Stimulated activated CD8-positive, alpha-beta memory T cell treated with anti-CD3 and anti-CD28 coated beads, Interleukin-4, amount 100 ng/mL, for 24 hours (primary cell): ENCODE measurements at places on chromosomes 13 and 19.

DNA sequence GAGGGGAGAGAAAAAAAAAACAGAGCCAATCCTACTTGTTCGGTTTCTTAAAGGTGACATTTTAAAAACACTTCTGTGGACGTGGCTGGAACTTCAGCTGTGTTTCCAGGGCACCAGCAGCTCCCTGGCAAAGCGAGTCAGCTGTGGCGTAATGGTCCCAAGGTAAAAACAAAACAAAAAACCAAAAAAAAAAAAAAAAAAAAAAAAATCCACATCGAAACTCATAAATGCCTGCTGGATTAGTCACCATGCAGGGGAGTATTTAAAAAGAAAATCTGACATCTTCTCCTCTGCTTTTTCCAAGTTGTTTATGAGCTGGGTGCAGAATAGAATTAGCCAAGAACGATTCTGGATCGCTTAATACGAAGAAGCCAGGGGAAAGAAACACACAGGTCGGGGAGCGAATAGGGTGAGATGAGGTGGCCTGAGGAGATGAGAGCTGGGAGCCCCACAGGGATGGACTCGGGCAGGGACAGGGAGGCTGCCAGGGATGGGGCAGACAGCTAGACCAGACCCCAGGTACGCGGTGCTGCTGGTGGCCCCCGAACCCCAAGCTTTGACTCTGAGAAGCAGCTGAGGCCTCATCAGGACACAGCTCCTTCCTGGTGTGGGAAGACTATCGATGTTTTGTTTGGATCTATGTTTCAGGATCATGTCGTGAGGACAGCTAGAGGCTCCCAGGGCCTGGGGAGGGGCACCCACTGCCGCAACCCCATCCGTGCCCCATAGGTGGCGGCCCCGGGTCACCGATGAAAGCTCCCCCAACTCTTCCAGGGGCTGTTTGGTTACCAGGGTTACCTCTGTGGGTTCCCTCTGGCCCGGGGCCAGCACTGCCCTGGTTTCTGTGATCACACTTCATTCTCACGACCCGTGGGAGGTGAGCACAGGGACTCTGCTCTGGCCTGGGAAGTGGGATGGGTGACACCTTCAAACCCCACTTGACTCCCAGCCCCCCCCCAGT, 3.1 kb upstream of the CTXN1 start:
- DNase-seq: peak; percentile 55

GRCh38 chr13:24357756-24358155, 48.4 kb downstream of the C1QTNF9 start:
- DNase-seq: no peak

- peak; percentile 24 for DNase-seq
Observed at GRCh38 chr19:30784850-30785457, 412.8 kb downstream of the ZNF536 start.

DNA sequence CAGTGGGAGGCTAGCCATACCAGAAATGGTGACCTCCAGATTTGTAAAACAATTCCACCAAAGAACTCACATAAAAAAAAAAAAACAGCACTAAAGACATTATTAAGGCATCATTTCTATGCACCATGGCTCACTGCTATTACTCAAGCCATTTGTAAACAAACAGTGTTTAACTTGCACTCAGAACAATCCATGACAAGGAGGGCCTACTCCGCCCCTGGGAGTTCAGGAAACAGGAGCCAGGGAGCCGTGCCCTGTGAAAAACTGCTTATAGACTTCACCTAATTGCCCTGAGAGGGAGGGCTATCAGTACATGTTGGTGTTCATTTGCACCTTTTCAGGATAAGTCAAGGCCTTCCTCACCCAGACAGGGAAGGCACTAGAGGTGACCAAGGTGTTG, 103.2 kb downstream of the ZNF429 start:
- no peak for DNase-seq

DNA sequence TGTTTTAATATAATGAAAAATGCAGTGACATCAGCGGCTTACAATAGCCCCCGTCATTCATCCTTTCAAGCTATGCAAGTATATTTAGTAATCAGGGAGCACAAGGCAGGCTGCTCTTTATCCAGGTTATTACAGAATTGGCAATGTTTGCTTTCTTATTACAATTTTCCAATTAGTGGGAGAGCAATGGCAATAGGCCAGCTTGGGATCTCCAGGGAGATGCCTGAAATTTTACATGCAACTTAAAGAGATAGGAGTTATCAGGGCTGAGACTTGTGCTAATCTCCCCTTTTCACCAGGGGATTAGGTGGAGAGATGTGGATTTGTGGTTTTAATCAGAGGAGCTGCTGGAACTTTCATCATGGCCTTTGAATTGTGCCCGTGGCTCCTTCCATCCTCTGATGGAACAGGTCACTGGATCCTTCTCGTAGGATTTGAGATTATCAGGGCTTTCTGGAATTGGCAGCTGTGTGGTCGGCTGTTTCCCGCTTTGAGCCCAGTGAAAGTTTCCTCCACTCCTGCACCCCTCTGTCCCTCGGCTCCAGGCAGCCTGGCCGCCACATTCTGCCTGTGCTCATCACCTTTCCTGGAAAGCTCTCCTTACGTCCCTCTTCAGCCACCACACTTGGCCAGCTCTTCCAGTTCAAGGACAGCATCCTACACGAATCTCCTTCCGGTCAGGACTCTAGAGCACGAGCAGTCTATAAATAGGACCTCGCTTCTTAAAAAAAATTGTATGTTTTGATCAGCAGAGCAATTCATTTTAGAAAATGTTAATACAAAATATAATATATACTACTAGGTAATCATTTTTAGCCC, 47.0 kb downstream of the CBY2 start:
- DNase-seq: no peak

DNA sequence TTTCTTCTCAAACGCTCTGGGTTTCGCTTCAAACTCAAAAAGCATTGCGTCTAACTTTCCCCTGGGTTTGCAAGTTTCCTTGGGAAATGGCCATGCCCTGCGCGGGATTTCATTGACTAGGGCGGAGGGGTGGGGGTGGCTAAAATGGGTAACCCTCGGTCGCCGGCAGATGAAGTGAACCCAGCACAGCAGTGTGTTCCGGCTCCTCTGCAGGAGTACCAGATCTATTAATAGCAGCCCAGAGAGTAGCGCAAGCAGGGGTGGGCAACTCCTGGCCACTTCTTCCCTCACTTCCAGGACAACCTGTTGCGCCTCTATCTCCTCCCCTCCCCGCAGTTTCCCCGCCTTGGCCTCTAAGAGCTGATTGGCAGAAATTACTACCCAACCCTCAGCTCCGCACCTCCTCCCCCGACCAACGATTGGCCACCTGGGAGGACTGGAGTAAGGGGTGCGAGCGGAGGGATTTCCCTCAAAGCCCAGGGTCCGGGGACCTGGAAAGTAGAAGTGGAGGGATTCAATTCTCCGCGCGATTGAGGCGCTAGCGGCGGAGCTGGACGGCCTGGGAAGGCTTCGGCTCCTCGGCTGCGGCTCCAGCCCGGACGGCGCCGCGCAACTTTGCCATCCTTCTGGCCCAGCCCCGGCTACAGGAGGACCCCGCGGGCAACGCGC, at the start of gene FREM2:
FREM2 (plus strand) TSS at position 501 of the 669 bp plus-strand sequence. CDS start 268 bp downstream, outside the sequence.
- DNase-seq: no peak

GRCh38 chr13:109228211-109228610, 558.2 kb downstream of the IRS2 start:
- DNase-seq: no peak

DNA sequence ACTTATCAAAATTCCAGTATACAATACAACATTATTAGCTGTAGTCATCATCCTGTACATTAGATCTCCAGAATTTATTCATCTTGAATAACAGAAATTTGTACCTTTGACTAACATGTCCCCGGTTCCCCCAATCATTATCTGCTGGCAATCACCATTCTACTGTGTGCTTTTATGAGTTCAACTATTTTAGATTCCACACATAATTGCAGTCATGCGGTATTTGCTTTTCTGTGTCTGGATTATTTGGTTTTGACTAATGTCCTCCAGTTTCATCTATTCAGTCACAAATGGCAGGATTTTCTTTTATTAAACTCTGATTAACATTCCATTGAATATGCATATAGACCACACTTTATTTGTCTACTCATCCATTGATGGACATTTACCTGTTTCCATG, 530.7 kb upstream of the SLITRK1 start:
- DNase-seq: no peak

- no peak for DNase-seq
Observed at GRCh38 chr13:81382246-81382645, 1041.3 kb upstream of the SPRY2 start.

- DNase-seq: peak; percentile 4
Observed at GRCh38 chr13:44649104-44649428, 72.9 kb upstream of the TSC22D1 start.

- DNase-seq: no peak
Observed at GRCh38 chr19:15398501-15399233, 19.1 kb upstream of the AKAP8 start.

- DNase-seq: no peak
Observed at GRCh38 chr13:43286751-43287150, 263.4 kb downstream of the DNAJC15 start.

DNA sequence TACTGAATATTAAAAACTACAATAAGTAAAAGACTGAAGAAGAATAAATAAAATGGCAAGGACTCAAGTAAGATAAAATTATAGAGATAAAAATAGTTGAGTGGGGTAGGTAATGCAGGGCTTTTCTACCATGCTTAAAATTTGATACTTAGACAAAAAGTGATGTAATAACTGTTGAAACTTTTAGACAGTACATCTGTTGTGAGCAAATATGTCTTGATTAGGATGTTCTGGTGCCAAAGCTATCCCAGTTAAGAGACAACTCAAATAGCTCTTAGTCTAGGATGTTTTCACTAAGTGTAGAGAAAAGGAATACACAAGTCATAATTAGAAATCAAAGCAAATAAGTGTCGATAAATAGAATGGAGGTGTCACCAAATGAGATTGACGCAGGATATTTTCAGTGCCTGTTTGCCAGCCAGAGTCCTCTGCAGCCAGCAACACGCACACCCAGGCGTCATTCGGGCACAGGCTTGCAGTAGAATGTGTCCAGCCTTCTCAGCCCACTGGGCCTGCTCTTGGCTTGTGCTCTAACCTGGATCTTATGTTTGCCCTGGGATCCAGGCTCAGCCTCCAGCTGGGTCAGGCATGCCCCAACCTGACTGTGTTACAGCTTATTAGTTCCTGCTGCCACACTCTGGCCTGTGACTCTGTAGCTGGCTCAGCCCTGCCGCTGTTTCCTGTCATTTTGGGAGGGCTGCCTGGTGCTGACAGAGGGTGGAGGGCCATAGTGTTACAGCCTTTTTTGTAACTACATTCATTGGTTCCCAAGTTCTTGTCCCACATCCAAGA, 766.2 kb downstream of the PCDH17 start:
- no peak for DNase-seq

- no peak for DNase-seq
Observed at GRCh38 chr19:50952910-50953309, at the start of gene KLK5. Gene KLK5 (minus strand): TSS chr19:50953038. CDS start chr19:50952657, 381 bp downstream.

- DNase-seq: peak; percentile 6
Observed at GRCh38 chr13:25468325-25469168, 96.8 kb downstream of the ATP8A2 start.

DNA sequence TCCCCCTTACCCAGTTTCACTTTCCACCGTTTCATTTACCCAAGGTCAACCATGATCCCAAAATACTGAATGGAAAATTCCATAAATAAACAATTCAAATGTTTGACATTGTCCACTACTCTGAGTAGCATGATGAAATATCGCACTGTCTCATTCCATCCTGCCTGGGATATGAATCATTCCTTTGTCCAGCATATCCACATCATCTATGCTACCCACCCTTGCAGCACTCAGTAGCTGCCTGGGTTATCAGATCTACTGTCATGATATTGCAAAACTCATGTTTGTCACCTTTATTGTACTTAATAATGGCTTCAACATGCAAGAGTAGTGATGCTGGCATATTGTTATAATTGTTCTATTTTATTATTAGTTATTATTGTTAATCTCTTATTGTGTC, 263.9 kb upstream of the NBEA start:
- DNase-seq: no peak

DNA sequence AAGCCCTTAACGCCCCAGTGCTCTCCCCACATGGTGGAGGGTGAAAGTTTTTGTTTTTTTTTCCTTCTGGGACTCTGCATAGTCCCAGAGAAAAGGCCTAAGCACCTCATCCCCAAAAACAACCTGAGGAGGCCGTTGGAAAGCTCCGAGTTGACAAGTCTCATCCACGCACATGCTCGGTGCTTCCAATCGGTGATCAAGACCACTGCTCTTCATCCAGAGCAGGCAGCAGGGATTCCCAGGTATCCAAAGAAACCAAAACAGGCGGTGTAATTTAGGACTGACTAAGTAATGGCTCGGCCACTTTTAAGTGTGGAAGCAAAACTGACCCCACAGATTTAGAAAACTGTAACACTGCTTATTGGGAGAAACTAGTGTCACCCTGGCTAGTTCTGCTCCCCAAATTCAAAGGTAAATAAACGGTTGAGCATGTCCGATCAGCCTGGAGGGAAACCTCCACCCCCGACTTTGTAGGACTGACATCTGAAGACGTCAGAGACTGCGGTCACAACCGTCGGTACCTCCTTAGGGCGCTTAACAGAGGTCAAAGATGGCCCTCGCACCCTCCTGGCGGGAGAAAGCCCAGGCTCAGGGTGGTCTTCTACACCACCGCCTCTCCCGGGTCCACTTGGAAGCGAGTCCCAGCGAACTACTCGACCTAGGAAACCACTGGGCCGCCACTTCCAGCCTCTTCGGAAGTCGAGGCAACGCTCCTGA, 997 bp upstream of the ZNF446 start:
- no peak for DNase-seq

DNA sequence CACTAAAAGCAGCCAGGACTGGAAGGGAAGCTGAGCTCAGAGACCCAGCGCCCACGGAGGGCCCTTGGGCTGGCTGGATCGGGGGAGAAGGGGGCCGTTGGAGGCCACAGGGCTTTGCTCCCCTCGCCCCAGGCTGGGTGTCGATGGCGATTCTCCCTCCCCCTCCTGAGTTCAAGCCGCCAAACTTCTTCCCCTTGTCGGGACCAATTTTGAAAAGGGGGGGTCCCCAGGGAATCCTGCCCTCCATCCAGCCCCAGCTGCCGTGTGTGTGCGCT, 61.2 kb downstream of the COLGALT1 start:
- no peak for DNase-seq

DNA sequence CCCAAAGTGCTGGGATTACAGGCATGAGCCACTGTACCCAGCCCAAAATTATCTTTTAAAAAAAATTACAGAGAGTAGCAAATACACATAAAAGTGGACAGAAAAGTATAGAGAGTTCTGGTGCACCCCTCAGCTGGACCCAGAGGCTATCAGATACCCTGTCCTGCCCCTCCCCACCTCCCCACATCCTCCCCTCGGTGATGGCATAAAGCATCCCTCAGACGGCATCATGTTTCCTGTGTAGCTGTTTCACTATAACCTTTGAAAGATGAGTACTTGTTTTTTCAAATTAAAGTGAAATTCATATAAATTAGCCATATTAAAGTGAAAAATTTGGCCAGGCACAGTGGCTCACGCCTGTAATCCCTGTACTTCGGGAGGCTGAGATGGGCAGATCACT, 20.1 kb downstream of the SLC27A1 start:
- no peak for DNase-seq

GRCh38 chr13:36420437-36420891, 11.8 kb upstream of the CCNA1 start:
- peak; percentile 31 for DNase-seq

- peak; percentile 89 for DNase-seq
Observed at GRCh38 chr19:45691516-45692186, at the start of gene SNRPD2. Gene SNRPD2 (minus strand): TSS chr19:45691953. CDS start chr19:45691888, 65 bp downstream.

GRCh38 chr19:11478167-11479089, 2.4 kb downstream of the ELAVL3 start:
- no peak for DNase-seq
